NCI-H524 treated with DMSO at 0.1 percent for 48 hours (cell line): ENCODE measurements at places on chromosomes 2 and 18.

- no peak for DNase-seq
These were observed 247.4 kb upstream of the CHAC2 start for GRCh38 chr2:53519918-53520841.

DNA sequence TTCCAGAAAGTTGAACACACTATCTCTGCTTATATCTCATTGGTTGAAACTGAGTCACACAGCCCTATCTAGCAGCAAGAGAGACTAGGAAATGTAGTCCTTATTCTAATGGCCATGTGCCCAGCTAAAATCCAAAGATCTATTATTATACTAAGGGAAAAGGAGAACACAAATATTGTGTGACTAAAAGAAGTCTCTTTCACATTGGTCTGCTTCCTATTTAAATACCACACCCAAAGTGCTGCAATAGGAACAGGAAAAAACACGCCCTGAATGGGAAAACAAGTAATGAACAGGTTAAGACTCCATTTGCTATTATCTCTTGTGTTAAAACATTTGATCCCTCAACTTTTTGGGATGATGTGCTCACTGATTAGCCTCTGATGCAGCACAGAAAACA, 86.8 kb upstream of the BARD1 start:
- DNase-seq: no peak

GRCh38 chr2:28096421-28096820, 205.9 kb downstream of the BABAM2 start:
- no peak for DNase-seq

DNA sequence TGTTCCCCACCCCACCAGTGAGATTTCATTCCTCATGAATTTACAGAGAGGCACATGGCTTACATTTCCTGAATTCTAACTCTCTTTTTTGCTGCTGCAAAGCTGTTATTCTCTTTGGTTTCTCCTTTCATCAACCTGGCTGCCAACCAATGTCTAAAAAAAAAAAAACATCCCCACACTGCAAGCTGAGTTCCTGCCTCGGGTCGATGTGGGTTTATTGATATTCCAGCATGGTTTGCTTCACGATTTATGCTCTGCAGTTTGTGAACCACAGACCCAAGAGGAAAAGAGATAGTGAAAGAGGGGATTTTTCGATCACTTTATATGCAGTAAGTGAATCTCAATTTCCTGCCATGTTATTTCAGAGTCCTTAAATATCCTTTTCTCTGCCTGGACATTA, 363.6 kb downstream of the LPIN1 start:
- DNase-seq: no peak

DNA sequence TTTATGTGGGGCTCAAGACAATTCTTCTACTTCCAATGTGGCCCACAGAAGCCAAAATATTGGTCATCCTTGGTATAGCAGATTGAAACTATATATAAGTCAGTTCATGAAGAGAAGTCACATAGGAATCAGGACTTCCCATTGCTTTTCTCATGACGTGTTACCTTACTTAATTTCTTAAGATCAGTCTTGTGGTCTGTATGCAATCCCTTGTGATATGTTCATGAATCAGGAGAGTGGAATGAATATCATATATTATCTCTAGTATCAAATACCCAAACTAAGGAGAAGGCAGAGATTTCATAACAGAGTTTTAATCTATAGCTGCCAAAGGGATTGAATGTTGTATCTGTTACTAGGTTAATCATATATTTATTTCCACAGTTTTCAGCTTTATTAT, 1390.4 kb downstream of the SUCLG1 start:
- DNase-seq: no peak

DNA sequence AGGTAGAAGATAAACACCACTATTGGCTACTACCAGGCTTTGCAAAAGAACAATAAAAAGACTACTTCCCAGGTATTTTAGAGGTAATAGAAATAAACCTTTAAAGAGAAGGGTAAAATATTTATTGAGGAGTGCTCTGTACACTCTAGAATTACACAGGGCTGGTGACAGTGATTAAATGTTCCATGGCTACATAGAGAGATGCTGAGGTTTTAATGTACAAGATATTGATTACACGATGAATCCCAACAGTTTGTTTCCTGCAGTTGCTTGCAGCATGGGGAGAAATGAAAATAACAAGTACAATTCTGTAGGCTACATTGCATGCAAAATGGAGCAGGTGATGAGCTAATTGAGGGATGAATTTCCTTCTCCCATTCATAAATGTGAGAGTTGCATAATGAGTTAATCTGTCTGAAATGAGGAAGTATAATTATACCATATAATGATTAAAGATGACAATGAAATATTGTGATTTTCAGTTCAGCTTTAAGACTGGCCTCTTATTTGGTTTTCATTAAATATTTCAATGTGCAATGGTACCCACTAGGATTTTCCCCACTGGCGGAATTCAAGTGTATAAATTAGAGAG, 266.1 kb downstream of the SOCS6 start:
- DNase-seq: no peak

- no peak for DNase-seq
These were observed 266.6 kb upstream of the MYT1L start for GRCh38 chr2:2597712-2598111.

DNA sequence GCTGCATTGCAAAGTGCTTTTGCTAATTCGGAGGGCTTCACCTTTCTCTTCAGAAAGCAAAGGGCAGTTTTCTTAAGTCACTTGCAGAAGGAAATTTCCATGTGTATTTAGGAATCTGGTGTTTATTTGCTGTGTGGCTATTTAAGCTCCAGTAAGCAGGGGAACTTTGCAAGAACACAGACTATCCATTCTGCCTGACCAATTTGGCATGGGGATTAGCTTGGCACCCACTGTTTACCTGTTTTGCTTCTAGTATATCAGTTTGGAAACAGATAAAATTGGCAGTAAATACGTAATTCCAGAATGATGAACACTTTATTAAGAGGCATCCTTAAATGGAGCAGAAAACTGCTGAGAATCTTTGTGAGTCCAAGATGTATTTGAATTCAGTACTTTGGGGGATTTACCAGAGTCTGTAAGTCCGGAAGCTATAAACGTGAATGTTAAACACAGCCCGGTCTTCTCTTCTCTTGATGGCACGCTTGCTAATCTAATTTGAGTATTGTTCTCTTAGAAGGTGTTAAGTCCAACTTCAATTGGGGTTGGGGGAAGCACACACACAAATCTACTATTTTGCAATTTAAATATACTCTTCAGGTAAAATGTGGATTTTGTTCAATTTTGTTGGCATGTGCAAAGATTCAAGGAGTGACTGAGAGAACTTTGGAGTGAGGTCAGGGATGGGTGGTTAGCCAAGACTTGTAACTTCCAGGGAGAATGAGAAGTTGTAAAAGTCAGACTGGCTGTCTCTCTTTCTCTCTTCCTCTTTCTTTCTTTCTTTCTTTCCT, 650 bp downstream of the ACKR3 start:
- no peak for DNase-seq

DNA sequence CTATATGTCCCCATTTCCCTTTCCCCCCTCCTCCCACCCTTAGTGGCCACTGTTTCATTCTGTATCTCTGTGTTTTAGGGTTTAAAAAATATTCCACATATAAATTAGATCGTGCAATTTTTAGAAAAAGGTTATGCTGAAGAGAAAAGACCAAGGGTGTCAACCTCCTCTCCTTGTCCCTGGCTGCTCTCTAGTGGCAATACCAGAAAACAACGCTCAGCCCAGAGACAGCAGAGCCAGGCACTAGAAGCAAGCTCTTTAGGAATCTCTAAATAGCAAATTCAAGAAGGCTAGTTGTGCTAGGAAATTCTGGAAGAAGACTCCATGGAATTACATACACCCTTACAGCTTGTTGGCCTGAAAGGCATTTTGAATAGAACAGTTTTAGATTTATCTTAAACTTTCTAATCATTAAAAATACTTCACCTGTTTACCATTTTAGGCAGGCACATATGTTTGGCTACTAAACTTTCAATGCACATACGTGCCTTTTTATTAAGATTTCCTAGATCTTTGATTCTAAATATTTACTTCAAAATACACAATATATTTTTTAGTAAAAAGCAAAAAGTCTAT, 35.1 kb upstream of the RASGRP3 start:
- DNase-seq: peak; percentile 3

- no peak for DNase-seq
These were observed 127.5 kb upstream of the TNP1 start for GRCh38 chr2:216987252-216987821.
